ENCODE measurements at places on chromosomes 2 and 18.

DNA sequence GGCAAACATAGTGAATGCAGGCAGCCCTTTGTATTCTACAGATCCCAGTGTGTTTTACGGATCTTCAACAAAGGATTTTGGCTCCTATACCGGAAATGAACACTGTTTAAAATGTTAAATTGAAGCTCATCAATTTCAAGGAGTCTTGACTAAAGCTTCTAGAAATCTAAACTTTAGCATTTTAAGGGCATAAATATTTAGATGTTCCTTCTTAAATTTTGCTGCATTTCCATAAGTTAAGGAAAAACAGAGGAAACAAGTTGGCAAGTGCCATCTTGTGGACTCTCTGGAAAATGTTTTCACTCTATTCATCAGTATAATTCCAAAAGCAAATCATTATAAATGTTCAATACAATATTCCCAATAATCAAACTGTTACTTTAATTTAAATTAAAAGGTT is 19.6 kb downstream of the CHN1 start:
- DNase-seq = no peak

DNA sequence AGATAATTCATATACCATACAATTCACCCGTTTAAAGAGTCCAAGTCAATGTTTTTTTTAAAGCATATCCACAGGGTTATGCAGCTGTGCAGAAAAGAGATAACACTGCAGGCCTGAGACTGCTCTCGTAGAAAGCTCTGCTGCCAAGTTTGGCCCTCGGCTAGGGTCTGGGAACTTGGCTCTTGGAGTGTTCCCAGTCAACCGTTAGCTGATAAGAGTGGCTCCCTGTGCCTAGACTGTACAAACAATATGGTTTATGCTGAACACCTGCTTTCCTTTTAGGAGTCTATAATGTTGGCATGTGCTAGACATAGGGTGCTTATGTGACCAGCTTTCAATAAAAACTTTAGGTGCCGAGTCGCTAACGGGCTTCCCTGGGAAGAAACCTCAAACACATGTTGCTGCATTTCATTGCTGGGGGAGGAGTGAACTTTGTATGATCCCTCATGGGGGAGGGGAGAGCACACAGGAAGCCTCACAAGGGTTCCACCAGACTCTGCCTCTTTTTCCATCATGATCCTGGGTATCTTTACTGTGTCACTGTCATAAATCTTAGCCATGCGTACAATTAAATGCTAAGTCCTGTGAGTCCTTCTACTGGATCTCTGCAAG is 34.7 kb downstream of the RFX8 start:
- DNase-seq = no peak

GRCh38 chr2:181607629-181608590 is 49.0 kb downstream of the CERKL start:
- DNase-seq = peak; percentile 59

GRCh38 chr2:26245231-26245732 is 543 bp downstream of the HADHB start:
- DNase-seq = peak; percentile 57

DNA sequence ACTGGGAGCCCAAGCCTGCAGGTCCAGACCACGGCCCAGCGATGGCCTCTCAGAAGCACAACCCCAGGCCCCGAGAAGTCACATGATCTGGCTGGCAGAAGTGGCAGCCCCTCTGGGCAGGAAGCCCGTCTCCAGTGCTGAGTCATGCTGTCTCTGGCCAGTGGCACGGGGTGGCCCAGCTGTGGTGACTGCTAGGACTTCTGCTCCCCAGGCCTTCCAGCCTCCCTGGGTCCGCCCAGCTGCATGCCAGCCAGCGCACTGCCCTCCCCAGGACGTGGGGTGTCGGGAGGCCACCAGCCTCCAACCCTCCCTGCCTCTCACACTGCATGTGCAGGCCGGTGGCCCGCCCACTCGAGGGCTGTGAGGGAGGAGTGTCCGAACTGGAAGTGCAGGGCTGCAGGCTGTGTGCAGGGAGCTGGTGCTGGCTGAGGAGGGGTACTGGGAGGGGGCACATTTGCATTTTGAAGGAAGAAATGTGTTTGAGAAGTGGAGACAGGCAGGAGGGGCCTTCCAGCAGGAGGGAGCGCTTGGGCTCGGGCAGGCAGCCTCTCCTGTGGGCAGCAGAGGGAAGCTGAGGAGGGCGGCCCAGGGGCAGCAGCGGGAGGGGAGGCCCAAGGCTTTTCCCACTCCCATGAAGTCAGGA is 17.0 kb upstream of the HPCAL1 start:
- DNase-seq = no peak

- no peak for DNase-seq
These were observed 213.9 kb downstream of the RAB3GAP1 start for GRCh38 chr2:135265960-135266490.

DNA sequence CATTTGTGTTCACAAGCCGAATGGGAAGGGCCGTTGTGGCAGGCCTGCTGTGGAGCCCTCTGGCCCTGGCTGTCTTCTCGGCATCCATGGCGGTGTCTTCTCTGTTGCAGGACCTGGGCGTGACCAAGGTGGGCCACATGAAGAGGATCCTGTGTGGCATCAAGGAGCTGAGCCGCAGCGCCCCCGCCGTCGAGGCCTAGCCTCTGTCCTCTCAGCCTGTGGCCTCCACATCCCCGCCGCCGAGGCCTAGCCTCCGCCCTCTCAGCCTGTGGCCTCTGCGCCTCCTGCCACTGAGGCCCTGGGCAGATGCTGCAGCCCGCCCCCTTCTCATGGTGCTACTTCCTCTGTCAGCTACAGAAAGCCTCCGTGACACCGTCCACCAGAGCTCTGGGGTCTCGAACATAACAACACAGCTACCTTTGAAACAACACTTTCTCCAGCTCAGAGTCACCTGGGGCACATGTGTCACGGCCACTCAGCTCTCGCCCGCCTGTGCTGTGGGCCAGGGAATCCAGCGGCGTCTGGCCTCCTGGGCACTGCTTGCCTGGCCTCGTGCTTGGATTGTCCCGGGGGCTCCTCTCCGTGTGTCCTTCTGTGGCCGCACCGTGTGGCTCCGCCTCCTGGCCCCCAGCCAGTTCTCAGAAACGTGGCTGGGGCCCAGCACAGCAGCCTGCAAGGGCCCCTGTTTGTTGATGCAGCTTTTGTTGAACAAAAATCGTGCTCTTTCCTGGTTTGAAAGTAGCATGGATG is 97.1 kb downstream of the USP40 start:
- no peak for DNase-seq

GRCh38 chr18:49697757-49698524 is 115.4 kb downstream of the ACAA2 start:
- no peak for DNase-seq

- no peak for DNase-seq
These were observed 907 bp upstream of the SUCLG1 start for GRCh38 chr2:84459944-84460429.

- no peak for DNase-seq
These were observed 73.3 kb upstream of the FOSL2 start for GRCh38 chr2:28319118-28320008.

DNA sequence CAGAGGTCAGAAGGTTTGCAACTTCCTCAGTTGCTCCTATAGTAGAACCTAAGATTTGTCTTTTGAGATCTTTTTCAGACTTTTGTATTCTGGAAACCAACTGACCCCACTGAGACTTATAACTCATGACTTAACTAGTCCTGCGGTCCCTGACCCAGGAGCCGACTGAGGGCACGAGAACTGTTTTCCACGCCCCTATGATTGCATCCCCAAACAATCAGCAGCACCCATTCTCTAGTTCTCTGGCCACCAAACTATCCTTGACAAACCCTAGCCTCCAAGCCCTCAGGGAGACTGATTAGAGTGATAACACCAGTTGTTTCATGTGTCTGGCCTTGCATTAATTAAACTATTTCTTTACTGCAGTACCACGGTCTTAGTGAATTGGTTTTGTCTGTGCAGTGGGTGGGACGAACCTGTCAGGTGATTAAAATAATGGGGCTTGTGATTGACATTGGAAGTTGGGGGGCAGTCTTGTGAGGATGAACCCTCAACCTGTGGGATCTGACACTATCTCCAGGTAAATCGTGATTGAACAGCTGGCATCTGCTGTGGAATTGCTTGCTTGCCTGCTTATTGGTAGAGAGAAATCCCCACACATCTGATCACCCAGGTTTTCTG is 95.7 kb downstream of the B3GNT2 start:
- no peak for DNase-seq

DNA sequence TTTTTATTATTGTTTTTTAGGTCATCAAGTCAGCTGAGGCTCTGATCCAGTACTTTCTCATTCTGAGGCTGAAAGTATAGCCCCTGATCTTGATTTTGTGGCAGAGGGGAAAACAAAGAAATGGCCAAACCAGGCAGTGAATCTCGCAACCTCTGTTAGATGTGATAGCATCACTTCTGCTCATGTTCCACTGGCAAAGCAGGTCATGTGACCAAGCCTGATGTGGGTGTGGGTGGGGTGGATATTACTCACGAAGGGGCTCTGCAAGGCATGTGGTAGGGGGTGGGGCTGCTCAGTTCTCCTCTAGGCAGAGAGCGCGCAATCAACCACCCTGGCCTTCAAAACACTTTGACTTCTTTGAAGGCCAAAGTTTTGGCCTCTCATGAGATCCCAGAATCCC is 254.2 kb downstream of the MYCN start:
- DNase-seq = no peak
